Effector CD4-positive, alpha-beta T cell (primary cell): ENCODE measurements at places on chromosomes 11 and 22.

DNA sequence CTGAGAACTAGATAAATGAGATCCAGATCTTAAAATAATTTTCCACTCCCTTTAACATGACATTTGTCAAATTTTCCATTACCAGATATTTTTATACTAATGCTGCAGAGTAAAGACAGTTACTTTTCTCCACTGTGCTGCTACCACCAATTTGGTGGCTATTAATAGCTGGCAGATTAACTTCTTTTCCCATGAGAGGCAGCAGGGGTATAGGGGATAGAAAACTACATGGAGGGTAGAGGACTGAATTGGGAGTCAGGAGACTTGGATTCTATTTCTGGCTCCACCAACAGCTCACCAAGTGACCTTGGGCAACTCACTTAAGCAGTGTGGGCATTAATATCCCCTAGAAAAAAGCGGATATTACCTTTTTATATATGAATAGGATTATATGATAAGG lies 69.2 kb downstream of the KIF18A start:
- no peak for DNase-seq

GRCh38 chr11:12259956-12260355 lies 117.4 kb upstream of the PARVA start:
- DNase-seq = no peak

GRCh38 chr11:66856496-66857233 lies at the start of gene LRFN4:
Gene LRFN4 (plus strand): TSS chr11:66857064. CDS start chr11:66857745, 681 bp downstream.
- peak; percentile 50 for DNase-seq

- no peak for DNase-seq
Measured at GRCh38 chr22:23500508-23501260, 79.4 kb downstream of the IGLL1 start.

GRCh38 chr22:22720724-22721261 lies 76.4 kb downstream of the GGTLC2 start:
- DNase-seq = no peak

GRCh38 chr22:32701034-32701433 lies 100.5 kb upstream of the TIMP3 start:
- no peak for DNase-seq

GRCh38 chr11:6541356-6541755 lies 44.3 kb downstream of the DNHD1 start:
- no peak for DNase-seq

DNA sequence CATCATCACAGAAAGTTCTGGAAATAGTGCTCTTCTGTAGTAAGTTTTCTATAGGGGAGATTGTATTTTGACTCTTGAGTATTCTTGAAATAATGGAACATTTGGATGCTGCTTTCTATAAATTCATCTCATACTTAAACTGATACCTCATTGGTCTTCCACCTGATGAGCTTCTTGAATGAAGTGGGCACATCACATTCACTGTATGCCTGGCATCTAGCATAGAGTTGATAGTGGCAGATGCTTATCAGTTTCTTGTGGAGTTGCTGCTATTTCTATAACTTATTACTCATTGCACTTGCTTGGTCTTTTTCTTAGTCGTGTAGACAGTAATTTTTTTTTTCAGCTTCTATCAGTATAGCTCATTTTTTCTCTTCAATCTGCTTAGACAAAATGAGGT lies 5.4 kb downstream of the ATXN10 start:
- DNase-seq = no peak

DNA sequence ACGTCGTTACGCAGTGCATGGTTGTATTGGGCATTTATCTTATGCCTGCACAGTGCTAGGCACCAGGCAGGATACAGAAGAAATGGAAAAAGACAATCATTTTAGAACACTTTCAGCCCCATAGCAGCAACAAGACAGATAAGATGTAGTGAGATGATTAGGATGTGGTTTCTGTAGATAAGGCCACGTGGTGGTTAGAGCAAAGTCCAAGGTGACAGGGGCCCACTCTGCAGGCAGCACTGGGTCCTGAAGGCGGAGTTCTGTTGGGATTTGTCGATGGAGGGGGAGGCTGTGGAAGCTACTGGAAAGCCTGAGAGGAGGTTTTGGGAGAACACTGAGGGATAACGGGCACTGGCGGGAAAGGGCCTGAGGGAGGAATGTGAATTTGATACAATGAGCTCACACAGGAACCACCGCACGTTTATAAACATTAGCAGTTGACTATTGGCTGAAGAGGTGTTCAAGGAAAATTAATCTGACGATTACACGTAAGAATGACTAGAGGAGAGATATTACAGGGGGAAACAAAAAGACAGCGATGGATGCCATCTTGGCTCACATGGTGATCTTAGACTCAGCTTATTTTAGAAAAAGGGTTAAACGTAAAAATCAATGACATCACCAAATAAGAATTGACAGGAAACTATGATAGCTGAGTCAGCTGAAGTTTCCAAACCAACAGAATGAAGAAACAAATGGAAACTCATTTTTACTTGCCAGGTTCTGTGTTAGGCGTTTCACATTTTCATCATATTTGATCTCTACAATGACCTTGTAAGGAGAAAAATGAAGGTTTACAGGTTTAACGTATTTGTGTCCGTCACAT lies 551.0 kb downstream of the OPCML start:
- DNase-seq = no peak

GRCh38 chr11:74019104-74019738 lies 10.3 kb upstream of the UCP3 start:
- no peak for DNase-seq

GRCh38 chr22:46058091-46058420 lies 81.1 kb upstream of the WNT7B start:
- DNase-seq = no peak

DNA sequence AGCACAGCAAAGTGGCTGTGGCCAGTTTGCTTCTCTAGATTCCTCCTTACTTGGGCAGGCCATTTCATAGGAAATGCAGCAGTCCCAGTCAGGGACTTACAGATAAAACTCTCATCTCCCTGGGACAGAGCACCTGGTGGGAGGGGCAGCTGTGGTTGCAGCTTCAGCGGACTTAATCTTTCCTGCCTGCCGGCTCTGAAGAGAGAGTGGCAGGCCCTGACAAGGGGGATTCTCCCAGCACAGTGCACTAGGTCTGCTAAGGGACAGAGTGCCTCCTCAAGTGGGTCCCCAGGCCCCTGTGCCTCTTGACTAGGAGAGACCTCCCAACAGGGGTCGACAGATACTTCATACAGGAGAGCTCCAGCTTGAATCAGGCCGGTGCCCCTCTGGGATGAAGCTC lies 1649.1 kb downstream of the LRRC4C start:
- no peak for DNase-seq

DNA sequence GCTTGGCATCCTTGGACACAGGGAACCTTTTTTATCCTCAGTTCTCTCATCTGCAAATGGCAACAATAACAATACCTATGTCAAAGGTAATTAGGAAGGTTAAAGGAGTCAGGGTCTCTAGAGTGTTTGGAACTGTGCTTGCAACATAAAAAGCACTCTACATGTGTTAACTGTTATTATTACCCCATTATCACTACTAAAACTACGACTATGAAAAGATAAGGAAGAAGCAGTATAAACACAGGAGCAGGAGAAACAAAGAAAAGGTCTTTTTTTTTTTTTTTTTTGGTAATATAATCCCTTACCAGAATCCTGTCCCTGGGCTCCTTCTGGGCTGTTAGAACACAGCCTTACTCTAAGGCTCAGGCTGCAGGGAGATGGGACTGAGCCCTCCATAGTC lies 348.2 kb downstream of the CADM1 start:
- no peak for DNase-seq

GRCh38 chr22:40397396-40397795 lies 27.0 kb downstream of the SGSM3 start:
- no peak for DNase-seq

GRCh38 chr22:23187871-23188700 lies 7.8 kb downstream of the BCR start:
- DNase-seq = no peak

DNA sequence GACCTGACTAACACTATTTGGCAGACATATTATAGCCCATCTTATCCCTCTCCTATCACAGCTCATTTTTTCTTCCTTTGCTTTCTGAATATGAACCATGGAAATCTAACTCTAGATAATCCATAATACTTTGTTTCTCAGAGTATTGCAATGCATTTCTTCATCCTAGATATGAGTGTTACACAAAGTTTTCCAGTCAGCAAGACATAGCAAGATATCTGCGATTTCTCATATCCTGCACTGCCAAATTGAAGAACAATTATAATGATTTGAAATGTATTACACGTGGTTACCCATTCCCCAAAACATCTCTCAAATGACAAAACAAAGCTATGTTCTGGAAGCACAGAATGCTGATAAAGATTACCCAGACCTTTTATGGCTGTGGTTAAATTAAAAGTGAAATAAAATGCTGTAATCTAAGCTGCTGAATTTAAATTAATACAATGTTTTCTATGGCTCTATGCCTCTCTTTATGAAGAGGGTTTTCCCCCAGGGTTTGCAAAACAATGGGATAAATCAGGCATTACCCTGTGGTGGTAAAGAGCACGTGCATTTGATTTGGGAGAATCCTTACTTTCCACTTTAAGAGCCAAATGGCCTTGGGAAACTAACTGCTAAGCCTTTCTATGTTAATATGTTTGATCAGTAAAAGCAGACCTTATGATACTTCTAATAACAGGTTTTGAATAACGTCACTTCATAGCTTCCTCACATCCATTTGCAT lies 1291.0 kb upstream of the CNTN5 start:
- no peak for DNase-seq
